ENCODE measurements at places on chromosomes 5 and 9.

- DNase-seq, result no peak
These were observed 31.7 kb downstream of the AP3S1 start for GRCh38 chr5:115873392-115873791.

DNA sequence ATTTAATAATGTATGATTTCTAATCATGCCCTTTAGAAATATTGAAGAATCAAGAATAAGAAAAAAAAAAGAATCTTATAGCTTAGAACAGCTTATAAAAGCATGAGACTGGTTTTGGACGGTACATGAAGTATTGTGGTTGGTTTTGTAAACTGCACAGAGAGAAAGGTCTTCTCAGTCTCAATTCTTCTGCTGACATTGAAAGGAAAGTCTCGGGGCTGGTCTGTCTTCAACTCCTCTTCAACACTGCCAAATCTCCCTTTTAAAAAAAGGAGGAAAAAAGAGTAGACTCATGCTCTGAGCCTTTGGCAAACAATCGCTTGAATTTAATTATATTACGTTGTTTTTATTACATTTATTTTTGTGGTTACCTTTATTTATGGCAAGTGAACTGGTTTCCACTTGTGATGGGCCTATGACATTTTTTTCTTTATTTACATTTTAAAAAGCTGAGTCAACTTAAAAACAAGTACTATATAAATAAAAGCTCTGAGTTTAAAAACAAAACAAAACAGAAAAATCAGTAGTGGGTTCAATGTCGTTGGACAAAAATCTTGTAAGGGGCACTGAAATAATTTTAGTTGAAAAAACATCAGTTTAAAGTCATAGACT is 32.8 kb upstream of the EBF1 start:
- no peak for DNase-seq

DNA sequence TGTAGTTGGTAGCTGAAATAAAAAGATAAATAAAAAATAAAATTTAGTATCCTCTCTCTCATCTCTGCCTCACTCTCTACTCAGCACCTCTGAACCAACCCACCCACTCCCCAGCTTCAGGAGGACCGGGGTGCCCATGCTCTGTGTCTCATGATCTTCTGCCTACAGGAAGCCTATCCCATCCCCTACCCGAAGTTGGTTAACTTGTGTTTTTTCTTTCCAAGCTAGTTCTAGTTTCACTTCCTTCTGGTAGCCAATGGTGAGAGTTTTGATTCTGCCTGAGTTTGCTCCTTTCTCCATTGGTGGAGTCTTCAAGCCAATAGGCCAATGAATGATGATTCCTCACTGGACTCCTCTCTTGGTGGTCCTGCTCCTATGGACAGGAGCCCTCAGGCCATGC is 32.1 kb downstream of the SNX24 start:
- DNase-seq, result no peak

- no peak for DNase-seq
These were observed 201.2 kb downstream of the TARS1 start for GRCh38 chr5:33641744-33642505.

DNA sequence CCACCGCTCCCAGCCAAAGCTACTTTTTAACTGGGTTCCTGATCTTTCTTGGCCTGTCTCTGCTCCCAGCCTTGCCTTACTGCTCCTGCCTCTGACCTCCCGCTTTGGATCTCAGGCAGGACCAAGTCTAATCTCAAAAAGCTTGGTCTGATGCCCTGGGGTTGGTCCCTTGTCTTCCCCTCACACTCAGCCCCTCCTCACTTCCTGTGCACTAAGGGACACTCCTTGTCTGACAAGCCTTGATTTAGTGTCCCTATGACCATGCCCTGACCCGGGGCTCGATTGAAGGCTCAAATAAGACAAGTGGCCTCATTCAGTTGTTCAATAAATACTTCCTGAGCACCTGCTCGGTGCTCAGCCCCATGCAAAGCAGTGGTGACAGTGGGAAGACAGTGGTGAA is 3.7 kb upstream of the GTF3C5 start:
- no peak for DNase-seq

All from cortex of kidney (tissue), 1 donor.